ENCODE measurements at places on chromosomes 7 and 10.

DNA sequence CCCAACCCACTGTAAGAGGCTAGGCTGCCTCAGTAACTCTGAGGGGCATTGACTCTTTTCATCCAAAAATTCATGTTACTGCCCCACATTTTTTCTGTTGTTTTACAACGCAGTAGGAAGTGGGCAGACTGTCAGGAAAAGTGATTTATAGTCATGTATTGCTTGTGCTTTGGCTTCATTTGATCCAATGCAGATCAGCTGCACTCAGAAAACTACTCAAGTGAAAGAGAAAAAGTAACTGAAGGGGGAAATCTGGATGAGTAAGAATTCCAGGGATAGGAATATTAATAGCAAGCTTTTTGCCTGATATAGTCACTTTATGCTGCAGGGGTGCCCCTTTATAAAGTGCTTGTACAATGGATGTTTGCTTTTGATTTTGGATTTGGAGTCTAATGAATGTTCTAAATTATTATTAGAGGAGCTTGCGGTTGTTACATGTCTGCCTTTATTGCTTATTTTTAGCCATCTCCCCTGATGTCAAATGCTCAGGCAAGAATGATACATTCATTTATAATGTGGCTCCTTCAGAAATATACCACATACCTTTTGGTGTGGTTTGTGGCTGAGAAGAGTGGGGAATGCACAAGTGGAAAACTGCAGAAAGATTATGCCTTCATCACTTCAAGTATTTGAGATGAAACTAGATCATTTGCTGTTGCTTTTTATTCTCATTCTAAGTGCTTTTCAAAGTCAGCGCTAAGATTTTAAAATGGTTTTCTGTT is 86.1 kb downstream of the EGFR start:
- DNase-seq: no peak

- no peak for DNase-seq
Observed at GRCh38 chr10:116331815-116332214, 7.6 kb downstream of the CCDC172 start.

GRCh38 chr10:98589007-98589406 is 142.3 kb upstream of the HPS1 start:
- DNase-seq: no peak

- DNase-seq: no peak
Observed at GRCh38 chr7:27619492-27619891, 43.2 kb downstream of the HIBADH start.

DNA sequence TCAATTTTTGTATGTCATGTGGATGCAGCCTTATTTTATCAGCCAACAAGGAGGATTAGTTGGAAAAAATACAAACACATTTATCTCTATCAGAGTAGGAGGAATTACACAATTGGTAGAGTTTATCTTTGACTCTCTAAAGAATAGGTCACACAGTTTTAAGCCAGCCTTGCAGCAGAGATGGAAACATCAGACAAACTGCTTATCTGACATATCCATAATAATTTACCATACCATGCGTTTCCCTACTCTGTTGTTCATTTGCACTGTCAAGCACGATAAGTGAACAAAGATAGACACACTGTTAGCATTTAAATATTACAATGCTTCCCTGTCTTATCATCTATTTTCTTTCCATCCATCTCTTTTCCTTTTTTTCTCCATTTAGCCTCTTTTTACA is 283.7 kb upstream of the SMIM30 start:
- no peak for DNase-seq

DNA sequence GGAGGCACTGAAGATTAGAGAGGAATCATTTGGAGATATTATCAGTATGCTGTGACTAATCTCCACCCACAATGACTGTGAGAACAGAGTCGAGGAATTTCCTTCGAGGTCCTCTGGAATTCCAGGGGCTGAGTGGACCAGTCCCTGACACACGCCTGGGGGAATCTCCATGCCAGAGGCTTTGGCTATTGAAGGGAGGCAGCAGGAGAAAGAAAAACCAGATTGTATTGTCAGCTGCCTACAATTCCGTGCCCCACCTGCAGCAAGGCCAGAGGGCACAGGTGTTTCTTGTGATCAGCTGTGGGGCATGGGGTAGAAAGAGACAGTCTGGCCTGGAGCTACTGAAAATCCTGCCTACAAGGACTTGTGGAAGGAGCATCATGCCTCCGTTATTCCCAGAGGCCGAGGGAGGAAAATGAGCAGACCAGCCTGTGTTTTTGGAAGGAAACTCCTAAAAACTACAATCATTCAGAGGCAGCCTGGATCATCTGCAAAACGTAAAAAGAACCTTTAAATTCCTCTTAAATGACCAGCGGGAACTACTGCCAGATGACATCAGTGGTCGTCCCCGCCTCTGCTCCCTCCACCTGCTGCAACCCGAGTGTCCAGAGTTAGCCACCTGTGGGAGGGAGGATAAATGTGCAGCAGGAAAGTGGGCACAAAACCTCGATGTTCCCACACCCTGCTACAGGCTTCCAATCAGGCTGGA is 25.4 kb upstream of the ANK3 start:
- DNase-seq: no peak

All from NCI-H2227 treated with DMSO at 0.1 percent for 48 hours (cell line).